ENCODE measurements at places on chromosomes 1 and 21.

- no peak for DNase-seq
Measured at GRCh38 chr1:42945164-42945563, 13.5 kb downstream of the SLC2A1 start.

- DNase-seq = no peak
Measured at GRCh38 chr1:9008236-9008635, 18.0 kb downstream of the SLC2A7 start.

GRCh38 chr1:174761901-174762585 is 237.7 kb upstream of the CACYBP start:
- no peak for DNase-seq

GRCh38 chr1:40389322-40389803 is 15.8 kb downstream of the SMAP2 start:
- DNase-seq = no peak

DNA sequence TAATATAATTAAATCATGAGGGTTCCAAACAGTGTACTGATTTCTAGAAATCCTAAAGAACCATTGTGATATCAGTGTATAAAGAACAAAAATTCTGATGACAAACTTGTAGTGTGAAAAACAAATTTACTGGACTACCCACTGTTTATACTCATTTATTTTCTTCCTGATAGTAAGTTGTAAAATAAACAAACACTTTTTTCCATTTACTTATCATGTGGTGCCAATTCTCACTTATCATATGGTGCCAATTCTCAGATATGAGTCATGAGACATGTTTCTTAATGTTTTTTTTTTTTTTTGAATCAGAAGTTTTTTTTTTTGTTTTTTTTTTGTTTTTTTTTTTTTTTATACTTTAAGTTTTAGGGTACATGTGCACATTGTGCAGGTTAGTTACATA is 137.7 kb downstream of the LEPR start:
- no peak for DNase-seq

DNA sequence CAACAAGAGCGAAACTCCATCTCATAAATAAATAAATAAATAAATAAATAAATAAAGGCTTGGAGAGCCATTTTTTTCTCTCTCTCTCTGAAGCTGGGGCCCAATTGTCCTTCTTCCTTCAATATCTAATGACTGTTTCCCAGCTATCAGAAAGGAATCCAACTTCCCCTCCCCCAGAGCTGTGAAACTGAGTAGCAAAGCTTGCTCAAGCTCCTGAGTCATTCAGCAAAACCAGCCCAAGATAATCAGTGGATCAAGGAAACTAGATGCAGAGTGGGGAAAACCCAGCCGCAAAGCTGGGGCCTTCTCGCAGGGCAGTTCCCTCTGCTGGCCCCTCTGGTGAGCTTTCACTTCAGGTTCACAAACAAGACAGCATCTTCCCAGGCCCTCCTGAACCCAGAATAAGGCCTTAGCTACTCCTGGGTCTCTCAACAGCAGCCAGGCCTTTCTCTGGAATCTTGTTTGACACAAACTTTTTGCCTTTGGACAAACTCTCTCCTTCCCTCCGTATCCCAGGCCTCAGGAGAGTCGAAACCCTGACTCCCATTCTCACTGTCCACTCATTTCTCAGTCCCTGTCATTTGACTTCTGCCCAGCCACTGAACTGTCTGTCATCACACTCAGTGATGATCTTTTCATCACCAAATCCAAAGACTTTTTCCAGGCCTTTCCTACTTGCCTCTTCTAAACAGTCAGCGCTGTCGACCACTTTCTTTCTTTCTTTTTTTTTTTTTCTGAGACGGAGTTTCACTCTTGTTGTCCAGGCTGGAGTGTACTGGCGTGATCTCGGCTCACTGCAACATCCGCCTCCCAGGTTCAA is 18.0 kb upstream of the PTP4A2 start:
- peak; percentile 97 for DNase-seq

- DNase-seq = no peak
Measured at GRCh38 chr1:179831852-179832699, 45.5 kb downstream of the TOR1AIP2 start.

- DNase-seq = no peak
Measured at GRCh38 chr1:14604414-14604813, 5.9 kb downstream of the KAZN start.

GRCh38 chr1:222967466-222968240 is 152.8 kb downstream of the DISP1 start:
- DNase-seq = no peak

- DNase-seq = no peak
Measured at GRCh38 chr1:219492717-219493116, 120.2 kb downstream of the ZC3H11B start.

- no peak for DNase-seq
Measured at GRCh38 chr1:46767649-46768282, 31.1 kb upstream of the CYP4B1 start.

DNA sequence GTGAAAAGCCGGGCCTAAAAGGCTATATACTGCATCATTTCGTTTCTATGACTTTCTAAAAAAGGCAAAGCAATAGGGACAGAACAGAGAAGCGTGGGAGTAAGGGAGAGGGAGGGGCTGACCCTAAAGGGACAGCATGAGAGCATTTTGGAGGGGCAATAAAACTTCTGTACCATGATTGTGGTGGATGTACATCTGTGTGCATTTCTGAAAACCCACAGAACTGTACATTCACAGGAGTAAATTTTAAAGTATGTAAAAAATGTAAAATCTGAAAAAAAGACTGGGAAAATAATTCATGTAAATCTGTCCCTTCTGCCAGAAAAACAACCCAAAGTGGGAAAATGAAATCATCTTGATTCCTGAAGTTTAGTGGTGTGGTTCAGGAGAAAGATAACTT is 235.4 kb downstream of the CENPF start:
- DNase-seq = no peak

GRCh38 chr1:62691062-62691844 is 3.1 kb upstream of the DOCK7 start:
- no peak for DNase-seq

DNA sequence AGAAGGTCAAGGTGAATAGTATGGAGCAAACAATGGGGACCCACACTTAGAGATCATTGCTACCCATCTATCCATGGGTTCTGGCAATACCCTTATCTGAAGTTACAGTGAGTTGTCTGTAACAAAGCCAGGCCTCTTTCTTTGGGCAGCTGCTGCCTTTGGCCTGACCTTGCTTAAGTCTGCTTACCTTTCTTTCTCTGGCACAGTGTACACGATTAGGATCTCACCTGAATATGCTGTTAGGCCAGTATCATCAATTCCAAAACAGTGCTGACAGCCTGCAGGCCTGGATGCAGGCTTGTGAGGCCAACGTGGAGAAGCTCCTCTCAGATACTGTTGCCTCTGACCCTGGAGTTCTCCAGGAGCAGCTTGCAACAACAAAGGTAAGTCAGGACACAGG is 132.9 kb upstream of the BMP8A start:
- DNase-seq = no peak

DNA sequence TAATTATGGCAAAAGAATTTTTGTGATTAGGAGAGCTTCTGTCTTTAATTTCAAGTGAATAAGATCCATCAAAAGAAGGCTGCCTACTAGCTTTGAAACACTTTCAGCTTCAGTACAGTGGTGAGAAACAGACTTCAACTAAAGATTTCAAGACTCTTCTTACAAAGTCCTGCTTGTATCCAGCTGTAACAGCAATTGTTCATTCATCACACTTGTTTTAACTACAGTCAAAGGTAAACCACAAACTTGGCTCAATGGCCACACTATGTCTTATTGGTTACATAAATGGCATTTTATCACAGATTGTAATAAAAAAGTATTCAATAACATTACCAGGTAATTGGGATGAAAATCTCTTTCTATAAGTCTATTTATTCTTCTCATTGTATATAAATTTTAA is 59.2 kb downstream of the WARS2 start:
- DNase-seq = no peak

- no peak for DNase-seq
Measured at GRCh38 chr1:209249785-209250440, 333.6 kb upstream of the CAMK1G start.
